ENCODE measurements at places on chromosomes 7 and 10.

DNA sequence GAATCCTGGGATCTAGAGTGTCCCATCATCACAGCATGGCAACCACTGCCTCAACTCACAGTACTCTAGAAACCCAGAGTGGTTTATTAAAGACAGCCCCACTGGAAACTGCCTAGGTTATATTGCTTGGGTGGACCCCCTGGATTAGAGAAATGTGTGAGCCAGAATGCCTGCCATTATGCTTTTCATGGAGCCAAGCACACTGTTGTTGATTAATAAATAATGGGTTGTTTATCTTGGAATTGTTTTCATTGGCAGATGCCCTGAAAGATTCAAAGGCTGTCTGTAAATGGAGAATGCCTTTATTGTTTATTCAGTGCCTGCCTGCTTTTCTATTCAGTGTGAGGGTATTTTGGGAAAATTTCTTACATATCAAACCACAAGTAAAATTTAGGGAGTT lies 52.1 kb downstream of the GNAI1 start:
- no peak for DNase-seq

DNA sequence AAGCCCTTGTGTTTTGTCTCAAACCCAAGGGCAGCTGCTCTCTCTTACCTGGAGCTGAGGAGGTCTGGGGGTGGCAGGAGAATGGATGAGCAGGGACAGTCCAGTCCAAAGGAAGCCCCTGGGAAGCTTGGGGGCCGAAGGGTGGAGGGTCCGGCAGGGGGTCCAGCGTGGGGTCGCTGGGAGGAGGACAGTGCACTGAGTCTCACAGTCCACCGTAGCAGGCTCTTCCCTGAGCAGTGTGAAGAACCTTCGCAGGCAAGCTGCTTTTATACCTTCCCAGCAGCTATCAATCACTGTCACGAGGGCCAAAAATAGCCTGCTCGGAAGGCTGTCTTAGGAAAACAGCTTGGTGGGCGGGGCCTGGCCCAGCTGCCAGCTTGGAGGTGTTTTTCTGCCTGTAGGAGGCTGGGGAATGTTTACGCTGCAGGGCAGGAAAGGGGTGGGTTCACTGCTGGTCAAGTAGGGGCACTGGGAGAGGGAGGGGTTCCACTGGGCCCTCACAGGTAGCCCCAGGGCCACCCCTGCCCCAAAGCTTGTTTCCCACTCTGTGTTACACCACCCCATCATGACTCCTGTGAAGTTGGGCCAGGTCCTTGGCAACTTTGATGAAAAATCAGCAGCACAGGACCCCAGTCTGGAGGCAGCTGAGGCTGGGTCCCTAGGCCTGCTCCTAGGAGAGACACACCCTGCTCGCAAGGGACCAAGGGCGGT lies at the start of gene DEPP1:
Gene DEPP1 (minus strand): TSS at position 240 of the 711 bp plus-strand sequence. CDS start 779 bp downstream, outside the sequence.
- DNase-seq = peak; percentile 79

GRCh38 chr7:137563981-137564380 lies 220.4 kb upstream of the PTN start:
- no peak for DNase-seq

DNA sequence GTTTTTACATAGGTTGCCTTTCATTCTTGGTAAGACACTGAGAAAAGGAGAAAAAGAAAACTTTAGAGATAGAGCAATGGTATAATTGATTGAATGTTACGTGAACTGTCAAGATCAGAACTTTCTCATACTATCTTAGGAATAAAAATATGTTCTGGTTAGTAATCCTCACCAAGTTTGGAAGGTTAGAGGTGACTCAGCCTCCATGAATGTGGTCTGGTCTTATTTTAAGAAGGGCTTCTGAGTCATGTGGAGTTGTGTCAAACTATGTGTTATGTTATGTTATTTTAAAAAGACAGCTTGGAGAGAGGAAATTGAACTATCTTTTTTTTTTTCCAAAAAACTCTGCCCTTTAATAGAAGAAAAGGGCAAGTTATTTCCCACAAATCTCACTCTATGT lies 458.6 kb upstream of the KLF6 start:
- peak; percentile 69 for DNase-seq

GRCh38 chr10:13882119-13882711 lies 295.4 kb downstream of the PRPF18 start:
- peak; percentile 82 for DNase-seq

DNA sequence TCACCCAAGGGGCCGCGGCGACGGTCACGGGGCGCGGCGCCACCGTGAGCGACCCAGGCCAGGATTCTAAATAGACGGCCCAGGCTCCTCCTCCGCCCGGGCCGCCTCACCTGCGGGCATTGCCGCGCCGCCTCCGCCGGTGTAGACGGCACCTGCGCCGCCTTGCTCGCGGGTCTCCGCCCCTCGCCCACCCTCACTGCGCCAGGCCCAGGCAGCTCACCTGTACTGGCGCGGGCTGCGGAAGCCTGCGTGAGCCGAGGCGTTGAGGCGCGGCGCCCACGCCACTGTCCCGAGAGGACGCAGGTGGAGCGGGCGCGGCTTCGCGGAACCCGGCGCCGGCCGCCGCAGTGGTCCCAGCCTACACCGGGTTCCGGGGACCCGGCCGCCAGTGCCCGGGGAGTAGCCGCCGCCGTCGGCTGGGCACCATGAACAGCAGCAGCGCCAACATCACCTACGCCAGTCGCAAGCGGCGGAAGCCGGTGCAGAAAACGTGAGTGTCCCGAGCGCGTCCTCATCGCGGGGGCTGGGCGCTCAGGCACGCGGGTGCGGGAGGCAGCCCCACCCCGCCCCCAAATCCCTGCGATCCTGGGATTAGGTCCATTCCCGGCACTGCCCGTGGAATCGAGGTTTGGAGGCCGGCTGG lies 509 bp downstream of the AHR start:
- DNase-seq = peak; percentile 34

DNA sequence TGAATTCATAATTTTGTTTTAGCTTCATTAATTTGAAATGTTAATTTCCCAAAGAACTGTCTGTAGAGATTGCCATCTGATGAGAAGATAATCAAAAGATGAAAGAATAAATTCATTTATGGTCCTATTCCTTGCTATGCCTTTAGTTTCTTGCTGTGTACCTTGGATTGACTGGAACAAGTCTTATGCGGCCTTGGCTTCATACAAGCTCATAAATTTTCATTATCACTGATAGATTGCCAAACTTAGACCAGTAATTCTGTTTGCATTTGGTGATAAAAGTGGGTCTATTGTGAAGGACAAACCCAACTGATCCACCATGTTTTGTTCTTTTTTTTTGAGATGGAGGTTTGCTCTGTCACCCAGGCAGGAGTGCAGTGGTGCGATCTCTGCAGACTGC lies 48.2 kb downstream of the ARID5B start:
- DNase-seq = no peak

DNA sequence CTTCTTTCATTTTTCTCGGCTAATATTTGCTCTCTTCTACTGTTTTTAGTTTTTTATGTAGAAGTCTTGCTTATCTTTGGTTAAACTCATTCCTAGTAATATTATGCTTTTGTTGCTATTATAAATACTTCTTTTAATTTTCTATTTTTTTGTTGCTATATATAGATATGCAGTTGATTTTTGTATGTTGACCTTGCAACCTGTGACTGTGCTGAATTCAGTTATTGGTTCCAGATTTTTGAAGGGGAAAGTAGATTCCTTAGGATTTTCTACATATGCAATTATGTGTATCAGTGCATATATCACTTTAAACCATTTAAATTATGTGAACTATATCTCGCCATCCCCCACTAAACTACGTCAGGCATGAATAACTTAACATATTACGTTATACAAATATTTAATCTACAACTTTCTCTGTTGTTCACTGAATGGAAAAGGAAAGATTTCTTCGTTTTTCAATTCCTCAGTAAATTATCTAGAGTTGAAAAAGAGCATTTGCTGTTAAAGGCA lies 71.5 kb downstream of the IDE start:
- no peak for DNase-seq

- no peak for DNase-seq
Measured at GRCh38 chr7:138238734-138239659, 162.7 kb downstream of the AKR1D1 start.

DNA sequence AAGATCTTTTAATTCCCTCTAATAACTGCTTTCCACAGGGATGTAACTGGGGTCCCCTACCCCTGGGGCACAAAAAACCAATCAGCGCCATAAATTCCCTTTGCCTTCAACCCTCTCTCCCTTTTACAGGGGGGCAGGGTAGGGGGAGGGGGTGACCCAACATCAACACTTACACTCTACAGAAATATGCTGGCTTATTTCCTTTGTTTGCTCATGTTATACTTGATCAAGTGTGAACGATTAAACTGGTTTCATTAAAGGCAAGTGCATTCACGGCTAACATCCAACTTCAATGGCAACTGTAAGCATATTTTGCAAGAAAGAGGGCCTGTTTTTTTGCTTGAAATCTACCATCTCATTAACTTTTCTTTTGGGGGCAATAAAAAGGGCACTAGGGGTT lies 2.9 kb downstream of the CTBP2 start:
- DNase-seq = no peak

DNA sequence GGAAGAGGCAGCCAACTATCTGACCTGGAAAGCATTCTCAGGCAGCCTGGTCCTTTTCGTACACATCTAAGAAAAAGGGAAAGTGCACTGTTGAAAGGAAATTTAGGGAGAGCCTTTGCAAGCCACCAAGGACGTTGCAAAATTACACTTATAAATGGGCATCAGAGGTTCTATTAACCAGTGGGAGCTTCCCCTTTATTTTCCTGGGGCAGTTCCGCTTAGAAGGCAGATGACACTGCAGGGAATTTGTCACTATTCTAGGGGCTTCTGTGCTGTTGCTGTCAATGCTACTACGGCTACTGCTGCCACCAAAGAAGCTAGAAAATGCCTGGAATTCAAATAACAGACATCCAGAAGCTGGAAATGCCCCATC lies 79.6 kb upstream of the AUTS2 start:
- DNase-seq = no peak

- no peak for DNase-seq
Measured at GRCh38 chr7:95925236-95925635, 152.9 kb downstream of the DYNC1I1 start.
